ENCODE measurements at places on chromosomes 1 and 21. TPM values are rescaled to one million over a fixed set of nuclear protein-coding genes. Genes with fewer than 3 reads are reported as not detected.

MPL gene
- total RNA-seq, result not detected

CRNN gene
- total RNA-seq, result not detected

RHD gene
- total RNA-seq, result 0.16 TPM

DNASE2B gene
- total RNA-seq, result 0.16 TPM

HES3 gene
- not detected for total RNA-seq

SIPA1L2 gene
- 36.7 TPM for total RNA-seq

GUCA2A gene
- total RNA-seq, result not detected

VASH2 gene
- 35.9 TPM for total RNA-seq

AJAP1 gene
- total RNA-seq, result 7.3 TPM

UTP11 gene
- 52.9 TPM for total RNA-seq

NR1I3 gene
- total RNA-seq, result 0.47 TPM

UAP1 gene
- total RNA-seq, result 45.7 TPM

GRCh38 chr1:93488207-93488606 is 40.3 kb downstream of the FNBP1L start:
- DNase-seq, result no peak

DNA sequence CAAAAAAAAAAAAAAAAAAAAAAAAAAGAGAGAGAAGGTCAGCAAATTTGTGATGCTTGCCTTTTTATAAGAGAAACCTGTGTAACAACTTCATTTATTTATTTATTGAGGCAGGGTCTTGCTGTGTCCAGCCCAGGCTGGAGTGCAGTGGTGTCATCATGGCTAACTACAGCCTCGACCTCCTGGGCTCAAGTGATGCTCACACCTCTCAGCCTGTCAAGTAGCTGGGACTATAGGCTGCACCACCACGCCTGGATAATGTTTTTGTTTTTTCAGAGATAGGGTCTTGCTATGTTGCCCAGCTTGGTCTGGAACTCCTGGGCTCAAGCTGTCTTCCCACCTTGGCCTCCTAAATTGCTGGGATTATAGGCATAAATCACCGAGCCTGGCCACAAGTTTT is 42.4 kb downstream of the DHCR24 start:
- DNase-seq, result no peak

- DNase-seq, result no peak
Measured at GRCh38 chr1:208531003-208531750, 287.0 kb upstream of the PLXNA2 start.

- no peak for DNase-seq
Measured at GRCh38 chr1:33572387-33572786, 99.9 kb downstream of the ZSCAN20 start.

GRCh38 chr1:246781212-246781611 is 57.0 kb downstream of the SCCPDH start:
- DNase-seq, result no peak

- DNase-seq, result no peak
Measured at GRCh38 chr1:210447456-210448057, 118.9 kb downstream of the HHAT start.

DNA sequence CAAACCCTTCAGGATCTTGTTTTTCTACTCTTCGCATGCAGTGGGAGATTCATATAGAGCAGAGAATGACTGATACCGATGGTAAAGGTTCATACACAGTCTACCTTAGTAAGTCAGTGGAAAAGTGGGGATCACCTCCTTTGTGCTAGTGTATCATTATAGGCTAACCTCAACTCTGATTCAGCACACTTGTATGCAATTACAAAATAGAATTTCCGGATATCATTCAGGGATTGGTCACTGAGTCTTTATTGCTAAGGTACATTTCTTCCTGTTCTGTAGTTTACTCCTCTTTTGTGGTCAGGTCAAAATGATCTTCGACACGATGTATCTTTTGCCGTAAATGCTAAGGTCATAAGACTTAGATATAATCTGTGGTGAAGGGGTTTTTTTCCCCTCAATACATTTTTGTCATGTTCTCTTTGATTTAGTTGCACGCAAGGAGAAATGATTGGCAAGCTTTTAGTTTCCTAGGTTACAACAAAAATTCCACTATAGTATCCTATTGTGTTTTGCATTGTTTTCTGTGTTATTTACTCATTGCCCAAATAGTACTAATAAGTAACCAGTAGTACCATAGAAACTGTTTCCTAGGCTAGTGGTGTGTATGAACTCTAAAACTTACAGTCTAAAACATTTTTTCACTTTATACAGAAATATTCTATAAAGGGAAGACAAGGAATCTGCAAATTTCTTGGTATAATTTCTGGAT is 35.7 kb upstream of the PLA2G4A start:
- no peak for DNase-seq

- no peak for DNase-seq
Measured at GRCh38 chr1:109659997-109660690, 4.2 kb downstream of the GSTM4 start.

DNA sequence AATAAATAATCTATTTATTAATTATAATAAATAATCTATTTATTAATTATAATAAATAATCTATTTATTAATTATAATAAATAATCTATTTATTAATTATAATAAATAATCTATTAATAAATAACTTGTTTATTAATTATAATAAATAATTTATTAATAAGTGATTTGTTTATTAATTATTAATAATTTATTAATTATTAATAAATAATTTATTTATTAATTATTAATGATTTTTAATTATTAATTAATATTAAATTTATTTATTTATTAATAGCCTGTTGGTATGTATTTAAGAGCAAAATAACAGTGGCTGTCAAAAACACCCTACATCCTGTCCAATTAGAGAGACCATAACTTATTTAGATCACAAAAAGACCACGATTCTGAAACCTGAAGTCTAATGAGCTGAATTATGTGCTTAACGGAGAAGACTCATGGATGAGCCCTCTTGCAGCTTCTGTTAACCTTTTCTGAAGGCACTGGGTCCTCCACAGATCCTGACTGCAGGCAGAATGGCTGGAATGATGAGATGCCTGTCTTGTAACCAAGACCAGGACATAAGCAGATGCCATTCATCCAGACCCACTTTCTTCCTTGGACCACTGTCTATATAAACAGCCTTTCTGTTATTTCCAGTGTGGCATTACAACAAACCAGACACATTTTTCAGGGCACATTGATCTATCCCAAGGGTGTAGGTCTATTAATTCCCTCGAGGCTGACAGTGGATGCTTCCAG is 134.2 kb downstream of the SETD4 start:
- DNase-seq, result no peak

GRCh38 chr21:44897326-44898010 is 23.2 kb downstream of the ITGB2 start:
- DNase-seq, result no peak

- DNase-seq, result no peak
Measured at GRCh38 chr1:112790920-112791722, 76.0 kb upstream of the PPM1J start.

DNA sequence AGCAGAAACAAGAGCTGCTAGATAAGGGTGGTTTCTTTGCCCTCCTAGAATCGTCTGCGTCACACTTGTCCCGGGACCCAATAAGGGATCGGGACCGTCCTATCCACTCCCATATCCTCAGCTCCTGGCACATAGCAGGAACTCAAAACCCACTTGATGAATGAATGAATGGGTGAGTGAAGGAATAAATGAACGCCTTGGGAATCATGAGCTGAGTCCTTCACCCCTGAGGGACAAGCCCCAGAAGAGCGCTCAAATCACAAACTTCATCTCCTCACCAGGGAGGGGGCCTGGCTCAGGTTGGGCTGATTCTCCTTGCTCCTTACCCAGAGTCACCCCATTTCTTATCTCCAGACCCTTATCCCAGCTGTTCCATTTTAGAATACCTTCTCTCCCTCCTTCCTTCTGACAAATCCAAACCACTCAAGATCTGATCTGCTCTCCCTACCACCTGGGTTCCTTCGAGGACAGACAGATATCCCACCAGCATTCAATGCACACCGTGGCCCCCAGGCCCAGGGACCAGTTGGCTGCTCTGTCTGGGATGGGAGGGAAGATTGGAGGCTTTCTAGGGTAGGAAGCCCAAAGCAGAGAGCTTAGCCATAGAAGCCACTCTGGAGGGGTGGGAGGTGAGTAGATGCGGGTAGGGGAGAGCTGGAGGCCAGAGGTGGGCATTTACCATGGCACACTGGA is 643 bp upstream of the MOB3C start:
- DNase-seq, result no peak

DNA sequence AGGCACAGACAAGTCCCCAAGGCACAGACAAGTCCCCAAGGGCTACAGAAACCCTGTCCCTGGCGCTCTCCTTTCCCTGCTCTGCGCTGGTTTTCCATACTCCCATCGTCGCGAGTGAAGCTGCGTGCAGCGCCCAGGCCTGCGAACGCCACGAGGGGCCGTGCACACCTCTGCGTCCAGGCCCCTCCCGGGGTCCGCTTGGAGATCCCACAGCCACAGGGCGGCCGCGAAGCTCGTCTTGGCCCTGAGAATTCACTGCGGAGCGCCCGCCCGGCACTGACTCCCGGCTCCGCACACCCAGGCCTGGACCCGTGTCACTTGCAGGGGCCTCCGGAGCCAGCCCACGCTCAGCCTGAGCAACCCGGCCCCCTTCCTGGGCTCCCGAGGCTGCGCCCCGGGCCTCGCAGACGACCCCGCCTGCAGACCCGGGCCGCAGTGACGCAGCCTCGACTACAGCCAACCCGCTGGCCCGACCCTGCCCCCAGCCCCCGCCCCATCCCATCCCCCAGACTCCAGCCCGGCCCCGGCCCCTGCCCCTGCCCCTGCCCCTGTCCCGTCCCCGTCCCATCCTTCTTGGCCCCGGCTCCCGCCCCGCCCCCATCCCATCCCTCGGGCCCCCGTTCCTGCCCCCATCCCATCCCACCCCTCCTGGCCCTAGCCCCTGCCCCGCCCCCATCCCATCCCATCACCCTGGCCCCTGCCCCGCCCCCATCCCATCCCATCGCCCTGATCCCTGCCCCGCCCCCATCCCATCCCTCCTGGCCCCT is 841 bp downstream of the POFUT2 start:
- no peak for DNase-seq

DNA sequence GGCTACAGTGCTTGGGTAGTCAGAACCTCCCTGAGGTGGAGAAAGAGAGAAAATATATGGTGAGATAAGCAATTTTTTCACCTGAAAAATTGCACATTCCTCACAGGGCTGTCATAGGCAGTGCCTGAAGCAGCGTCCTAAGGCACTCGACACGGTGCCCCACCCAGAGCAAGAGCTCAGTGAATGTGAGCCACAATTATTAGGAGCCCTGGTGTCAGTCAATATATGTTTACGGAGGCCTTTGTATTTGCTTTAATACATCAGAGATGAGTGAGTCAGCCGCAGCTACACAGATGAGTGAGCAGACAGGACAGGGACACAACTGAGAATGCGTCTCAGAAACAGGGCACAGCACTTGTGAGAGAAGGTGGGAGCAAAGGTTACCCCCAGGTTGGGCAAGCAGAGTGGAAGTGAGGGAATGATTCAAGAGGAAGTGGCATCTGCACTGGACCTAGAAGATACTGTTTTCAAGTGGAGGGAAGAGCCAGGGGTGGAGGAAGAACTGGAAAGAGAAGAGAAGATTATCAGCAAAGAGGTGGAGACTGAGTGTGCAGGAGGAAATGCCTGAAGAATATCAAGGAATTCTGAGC is 5.2 kb upstream of the PIGC start:
- DNase-seq, result no peak

DNA sequence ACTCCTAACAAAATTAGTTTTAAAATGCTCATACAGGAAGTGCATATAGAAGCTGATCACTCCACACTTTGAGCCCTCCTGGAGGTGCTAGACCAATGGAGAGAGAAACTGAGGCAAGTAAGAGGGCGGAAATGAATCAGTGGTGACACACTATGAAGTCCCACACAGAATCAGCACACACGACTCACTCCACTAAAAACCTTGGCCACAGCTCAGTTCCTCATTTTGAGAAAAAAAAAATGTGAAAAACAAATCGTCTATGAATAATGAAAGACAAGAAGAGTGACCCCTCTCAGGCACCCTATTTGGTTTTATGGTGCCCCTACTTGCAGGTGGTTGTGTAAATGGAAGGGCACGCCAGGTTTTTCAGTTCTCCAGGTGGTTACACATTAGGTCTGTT is 675.1 kb upstream of the BRINP3 start:
- no peak for DNase-seq

GRCh38 chr1:39886757-39887231 is 3.5 kb upstream of the TRIT1 start:
- peak; percentile 23 for DNase-seq

- no peak for DNase-seq
Measured at GRCh38 chr1:28796352-28797211, 15.4 kb upstream of the OPRD1 start.

- DNase-seq, result no peak
Measured at GRCh38 chr1:84598846-84599741, 24.9 kb upstream of the CTBS start.

- no peak for DNase-seq
Measured at GRCh38 chr1:16405441-16405840, 31.8 kb downstream of the SPATA21 start.

DNA sequence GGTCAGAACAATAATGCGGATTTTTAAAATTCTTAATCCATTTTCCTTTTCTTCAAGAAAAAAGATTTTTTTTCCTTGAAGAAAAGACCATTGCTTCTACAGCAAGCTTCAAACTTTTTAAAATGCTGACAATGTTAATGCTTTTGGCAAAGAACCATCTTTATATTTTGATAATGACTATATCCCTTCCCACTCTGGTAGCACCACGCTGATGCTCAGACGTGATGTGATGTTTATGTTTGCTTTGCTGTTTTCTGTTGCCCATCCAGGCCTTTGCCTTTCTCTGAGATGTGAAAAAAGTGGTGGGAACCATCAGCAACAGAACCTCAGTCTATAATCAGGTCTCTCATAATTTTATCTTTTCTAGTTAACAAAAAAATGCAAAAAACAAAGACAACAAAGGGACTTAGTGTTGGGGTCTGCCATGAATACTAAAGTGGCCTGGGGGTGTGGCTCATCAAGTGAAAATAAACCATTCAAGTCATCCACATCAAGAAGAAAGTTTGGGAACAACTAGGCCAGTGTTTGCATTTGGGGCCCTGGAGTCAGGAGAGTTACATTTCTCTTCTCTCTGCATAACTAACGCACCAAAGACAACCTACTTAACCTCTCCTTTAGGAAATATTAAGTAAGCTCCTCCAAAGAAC is 244.6 kb upstream of the DMRTA2 start:
- no peak for DNase-seq

DNA sequence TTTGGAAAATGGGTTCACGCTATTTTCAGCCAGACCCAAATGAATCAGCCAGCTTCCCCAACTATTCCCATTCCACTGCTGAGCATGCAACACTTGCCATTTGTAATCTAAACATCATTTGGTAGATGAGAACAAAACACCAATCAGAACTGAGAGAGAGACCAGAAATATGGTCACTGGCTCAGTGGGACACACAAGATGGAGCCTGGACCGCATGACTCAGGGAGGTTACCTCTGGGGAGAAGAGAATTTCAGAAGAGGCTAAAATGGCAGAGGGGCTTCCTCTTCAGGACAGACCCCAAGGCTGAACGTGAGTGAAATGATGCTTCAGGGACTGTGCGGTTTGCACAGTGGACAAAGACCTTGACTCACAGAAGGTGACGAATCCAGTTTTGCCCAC is 126.6 kb downstream of the URB2 start:
- DNase-seq, result no peak

- DNase-seq, result no peak
Measured at GRCh38 chr1:109864047-109864822, 46.4 kb upstream of the CSF1 start.

Measured in occipital lobe (tissue), 3 donors.